ENCODE measurements at places on chromosomes 4 and X.

DNA sequence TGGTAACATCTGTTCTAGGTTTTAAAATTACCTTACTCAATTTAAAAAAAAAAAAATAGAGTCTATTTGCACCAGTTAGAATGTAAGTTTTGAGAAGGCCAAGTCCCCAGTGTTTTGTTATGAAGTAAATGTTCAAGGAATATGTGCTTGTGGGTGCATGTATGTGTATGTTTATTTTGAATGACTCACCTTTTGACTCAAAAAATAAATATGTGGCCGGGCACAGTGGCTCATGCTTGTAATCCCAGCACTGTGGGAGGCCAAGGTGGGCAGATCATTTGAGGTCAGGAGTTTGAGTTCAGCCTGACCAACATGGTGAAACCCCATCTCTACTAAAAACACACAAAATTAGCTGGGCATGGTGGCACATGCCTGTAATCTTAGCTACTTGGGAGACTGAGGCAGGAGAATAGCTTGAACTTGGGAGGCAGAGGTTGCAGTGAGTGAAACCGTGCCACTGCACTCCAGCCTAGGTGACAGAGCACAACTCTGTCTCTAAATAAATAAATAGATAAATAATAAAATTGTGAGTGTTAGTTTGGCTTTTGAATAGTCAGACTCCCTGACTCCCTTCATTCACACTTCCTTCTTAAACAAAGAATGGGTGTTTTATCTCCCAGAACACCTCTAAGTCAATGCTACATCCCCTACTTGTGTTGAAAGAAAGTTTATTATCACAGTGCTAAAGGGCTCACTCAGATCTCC, 511.3 kb upstream of the PCDH7 start:
- DNase-seq, result no peak

- DNase-seq, result no peak
These were observed 90.7 kb downstream of the CORIN start for GRCh38 chr4:47747211-47747610.

DNA sequence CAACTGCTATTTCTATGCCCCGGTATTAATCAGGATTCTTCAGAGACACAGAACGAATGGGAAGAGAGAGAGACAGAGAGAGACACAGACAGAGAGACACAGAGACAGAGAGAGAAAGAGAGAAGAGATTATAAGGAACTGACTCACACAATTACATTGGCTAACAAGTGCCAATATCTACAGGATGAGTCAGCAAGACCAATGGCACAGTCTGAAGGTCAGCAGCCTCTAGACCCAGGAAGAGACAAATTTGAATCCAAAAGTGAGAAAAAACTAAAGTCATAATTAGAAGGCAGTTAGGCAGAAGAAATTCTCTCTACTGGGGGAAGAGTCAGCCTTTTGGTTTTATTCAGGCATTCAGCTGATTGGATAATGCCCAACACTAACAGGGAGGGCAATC, 187.3 kb downstream of the MAB21L2 start:
- no peak for DNase-seq

DNA sequence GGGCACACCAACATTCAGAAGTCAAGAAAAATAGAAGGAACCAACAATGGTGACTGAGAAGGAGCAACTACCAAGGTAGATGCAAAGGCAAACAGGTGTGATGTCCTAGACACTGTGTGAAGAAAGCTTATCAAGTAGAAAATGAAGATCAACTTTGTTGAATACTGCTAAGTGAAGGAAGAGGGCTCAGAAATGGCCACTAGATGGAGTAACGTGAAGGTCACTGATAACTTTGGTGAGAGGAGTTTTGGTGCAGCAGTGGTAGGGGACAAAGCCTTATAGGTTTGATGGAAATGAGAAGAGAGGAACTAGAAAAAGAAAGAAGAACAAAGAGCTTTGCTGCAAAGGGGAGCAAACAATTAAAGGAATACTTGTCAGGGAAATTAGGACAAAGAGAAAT, 23.5 kb downstream of the OTC start:
- no peak for DNase-seq

- DNase-seq, result no peak
These were observed 5.0 kb upstream of the SHROOM4 start for GRCh38 chrX:50818986-50819385.

- no peak for DNase-seq
These were observed 10.1 kb upstream of the ARAP2 start for GRCh38 chr4:36254371-36254770.

GRCh38 chr4:115687052-115687755, 573.8 kb upstream of the NDST4 start:
- no peak for DNase-seq

GRCh38 chrX:42460706-42461105, 317.3 kb downstream of the PPP1R2C start:
- no peak for DNase-seq

DNA sequence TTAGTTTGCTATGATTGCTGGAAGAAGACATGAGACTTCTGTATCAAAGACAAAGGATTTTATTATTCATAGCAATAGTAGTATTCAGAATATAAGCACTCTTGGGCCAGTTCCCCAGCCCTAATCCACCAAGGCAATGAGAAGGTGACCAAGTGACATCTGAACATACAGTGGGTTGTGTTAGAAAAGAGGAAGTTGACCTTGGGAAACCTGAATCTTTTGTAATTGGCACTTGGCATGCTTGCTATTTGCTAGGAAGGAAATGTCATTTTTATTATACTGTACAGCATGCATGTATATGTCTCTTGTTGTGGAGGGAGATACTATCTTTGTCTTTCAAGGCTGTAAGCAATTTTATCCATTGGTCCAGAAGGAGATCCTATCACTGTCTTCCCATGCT, 216.1 kb upstream of the FAT1 start:
- no peak for DNase-seq

- DNase-seq, result no peak
These were observed 61.2 kb downstream of the STK32B start for GRCh38 chr4:5112333-5113095.

- DNase-seq, result no peak
These were observed 547.8 kb upstream of the PCDH7 start for GRCh38 chr4:30172416-30172815.

GRCh38 chr4:124980276-124980752, 267.8 kb upstream of the ANKRD50 start:
- no peak for DNase-seq

GRCh38 chr4:106809076-106809475, 227.0 kb downstream of the DKK2 start:
- DNase-seq, result no peak

DNA sequence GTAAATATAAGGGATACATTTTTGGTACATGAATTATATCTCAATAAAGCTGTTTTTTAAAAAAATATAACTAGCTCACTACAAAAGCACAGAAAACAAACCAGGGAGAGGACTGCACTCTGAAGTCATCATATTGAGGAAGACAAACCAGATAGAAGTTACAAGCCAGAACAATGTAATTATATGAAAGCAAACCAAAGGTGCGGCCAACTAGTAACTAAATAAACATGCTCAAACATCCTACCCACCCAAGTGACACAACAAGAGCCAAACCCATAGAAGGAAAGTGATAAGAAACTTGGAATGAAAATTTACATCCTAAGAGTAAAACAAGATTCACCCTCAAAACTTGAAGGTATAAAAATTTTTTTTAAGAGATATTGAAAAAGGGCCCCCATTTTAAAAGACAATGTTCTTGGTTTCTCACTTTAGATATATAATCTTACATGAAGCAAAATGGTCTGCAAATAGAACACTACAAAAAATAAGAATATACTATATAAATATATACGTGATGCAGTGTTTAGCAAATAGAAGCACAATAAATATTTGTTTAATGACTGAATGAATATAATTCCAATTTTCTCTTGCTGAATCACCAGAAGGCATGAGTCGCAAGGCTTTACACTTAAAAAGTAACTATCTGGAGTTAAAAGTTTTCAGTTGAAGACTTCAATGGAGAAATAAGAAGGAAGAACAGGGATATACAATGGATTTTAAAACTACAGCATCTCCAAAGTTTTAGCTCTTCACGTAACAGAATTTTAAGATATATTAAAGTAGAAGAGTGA, 4.0 kb upstream of the SH3D19 start:
- no peak for DNase-seq

- no peak for DNase-seq
These were observed 165.7 kb downstream of the LDB2 start for GRCh38 chr4:16732741-16733140.

GRCh38 chrX:133413218-133413925, 1.9 kb downstream of the GPC4 start:
- DNase-seq, result no peak

- DNase-seq, result no peak
These were observed 82.3 kb downstream of the ARHGAP24 start for GRCh38 chr4:85557016-85557901.

- no peak for DNase-seq
These were observed 3.7 kb downstream of the CRMP1 start for GRCh38 chr4:5889002-5889696.

GRCh38 chrX:109390556-109390955, 91.3 kb downstream of the GUCY2F start:
- no peak for DNase-seq

DNA sequence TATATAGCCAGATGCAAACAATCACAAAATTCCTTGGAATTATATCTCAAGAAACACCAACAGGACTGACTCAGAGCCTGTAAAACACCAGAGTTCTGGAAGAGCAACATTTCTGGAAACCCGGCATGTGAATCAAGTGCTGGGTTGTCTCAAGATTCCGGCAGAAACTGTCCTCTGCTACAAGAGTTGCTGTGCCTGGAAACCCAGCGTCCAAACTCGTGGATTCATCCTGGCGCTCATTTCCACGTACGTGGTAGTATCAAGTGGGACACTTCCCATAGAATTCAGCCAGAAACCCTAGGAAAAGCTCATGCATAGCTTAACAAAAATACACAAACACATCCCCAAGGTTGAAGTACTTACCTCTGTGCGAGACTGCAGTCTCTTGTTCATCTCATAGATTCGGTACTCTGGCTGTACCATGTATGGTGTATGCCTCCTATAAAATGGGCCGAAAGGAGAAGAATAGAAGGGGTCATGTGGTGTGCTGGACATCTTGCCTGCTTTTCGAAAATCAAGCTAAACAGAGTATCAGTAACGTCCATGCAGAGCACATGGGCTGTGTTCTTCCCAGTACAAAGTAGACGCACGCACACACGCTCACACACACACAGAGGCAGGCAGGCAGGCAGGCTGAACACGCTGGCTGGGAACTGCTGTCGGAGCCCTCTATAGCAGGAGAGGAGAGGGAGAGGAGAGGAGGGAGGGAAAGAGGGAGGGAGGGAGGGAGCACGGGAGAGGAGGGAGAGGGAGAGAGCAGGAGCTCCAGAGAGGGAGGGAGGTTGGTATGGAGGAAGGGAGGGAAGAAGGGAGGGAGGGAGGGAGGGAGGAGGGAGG, at the start of gene LDB2:
LDB2 (minus strand) TSS at position 655 of the 837 bp plus-strand sequence.
- DNase-seq, result no peak

DNA sequence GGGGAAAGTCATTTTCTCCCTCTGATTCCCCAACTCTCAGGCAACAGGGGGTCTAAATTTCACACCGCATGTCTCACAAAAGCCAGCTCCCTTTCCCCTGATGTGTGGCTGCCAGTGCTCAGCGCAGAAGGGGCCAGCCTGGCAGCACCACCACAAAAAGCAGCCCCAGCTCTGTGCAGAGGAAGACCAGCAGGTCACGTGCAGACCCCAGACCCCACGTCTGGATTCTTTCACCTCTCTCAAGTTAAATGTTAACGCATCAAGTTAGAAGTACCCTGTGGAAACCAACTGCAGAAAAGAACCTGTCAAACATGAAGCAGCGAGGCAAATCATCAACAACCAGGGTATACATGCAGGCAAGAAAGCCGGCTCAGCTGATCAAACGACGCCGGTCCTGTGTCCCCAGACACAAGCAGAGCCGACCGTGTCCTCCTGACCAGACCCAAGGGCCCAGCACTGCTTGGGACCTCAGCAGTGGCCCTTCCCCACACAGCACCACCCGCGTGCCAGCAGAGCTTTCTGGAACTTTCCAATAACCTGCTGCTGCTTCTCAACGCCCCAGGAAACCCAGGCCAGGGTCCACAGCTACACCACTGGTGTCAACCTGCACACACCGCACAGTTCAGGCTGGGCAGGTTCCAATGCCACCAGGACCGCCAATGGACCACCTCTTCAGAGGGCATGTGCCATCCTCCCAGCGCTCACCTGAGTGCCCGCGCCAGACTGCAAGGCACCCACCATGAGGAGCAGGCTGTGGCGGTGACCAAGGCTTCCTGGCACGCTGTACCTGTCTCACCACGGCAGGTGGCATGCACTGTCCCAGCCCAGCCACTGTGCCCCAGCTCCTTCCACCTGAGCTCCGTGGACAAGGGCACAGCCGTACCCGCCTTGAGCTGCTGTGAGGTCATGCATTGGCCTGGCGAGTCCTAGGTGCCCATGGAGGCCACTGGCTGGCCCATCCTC, 4.0 kb downstream of the LRPAP1 start:
- no peak for DNase-seq

DNA sequence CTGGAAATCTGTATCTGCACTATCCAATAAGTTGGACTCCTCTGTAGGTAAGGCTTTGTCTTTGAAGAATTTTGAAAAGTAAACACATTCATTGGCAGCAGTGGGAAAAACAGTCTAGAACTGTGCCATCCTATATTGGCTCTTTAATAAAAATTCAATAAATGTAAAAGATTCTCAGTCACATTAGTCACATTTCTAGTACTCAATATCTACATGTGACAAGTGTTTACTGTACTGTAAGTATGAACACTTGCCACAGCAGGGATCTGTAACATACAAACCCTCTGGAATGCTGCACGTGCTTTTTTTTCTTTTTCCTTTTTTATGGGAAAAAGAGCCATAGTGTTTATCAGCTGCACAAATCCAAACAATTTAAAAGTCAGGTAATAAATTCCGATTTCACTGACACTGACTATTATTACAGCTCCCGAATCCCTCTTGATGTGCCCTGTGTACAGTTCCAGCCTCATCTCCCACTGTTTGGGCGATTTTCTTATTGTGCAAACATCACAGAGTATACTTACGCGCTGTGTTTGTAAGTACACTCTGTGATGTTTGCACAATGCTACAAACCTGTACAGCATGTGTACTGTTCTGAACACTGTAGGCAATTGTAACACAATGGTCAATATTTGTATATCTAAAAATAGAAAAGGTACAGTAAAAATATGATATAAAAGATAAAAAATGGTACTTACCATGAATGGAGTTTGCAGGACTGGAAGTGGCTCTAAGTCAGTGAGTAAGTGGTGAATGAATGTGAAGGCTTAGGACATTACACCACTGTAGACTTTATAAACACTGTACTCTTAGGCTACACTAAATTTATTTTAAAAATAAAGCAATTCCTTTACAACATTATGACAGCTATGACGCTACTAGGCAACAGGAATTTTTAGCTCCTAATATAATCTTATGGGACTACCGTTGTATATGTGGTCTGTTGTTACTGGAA, 8.7 kb downstream of the PYURF start:
- DNase-seq, result no peak

- no peak for DNase-seq
These were observed 69.6 kb downstream of the NOCT start for GRCh38 chr4:139085141-139085540.

DNA sequence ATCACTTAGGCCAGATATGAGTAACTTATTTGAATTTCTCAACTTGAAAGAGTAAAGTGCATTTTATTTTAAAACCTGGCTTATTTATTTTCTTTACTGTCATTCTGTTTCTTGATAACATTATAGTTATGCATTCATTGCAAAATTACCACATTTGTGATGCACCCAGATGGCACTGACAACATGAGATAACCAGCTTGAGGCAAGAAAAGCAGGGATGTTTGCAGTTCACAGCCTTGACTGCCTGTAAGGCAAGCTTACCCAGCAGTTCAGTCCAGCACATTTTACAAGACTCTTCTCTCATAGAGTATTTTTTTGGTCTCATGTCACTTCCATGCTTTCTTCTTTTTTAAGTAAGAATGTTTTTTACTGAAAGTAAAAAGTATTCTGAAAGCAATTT, 25.3 kb upstream of the EPGN start:
- no peak for DNase-seq

GRCh38 chr4:37054531-37055077, 189.9 kb upstream of the NWD2 start:
- DNase-seq, result no peak
